ENCODE measurements at places on chromosomes 5 and 9.

GRCh38 chr5:68745448-68745847, 348.4 kb upstream of the SLC30A5 start:
- peak; percentile 7 for DNase-seq

DNA sequence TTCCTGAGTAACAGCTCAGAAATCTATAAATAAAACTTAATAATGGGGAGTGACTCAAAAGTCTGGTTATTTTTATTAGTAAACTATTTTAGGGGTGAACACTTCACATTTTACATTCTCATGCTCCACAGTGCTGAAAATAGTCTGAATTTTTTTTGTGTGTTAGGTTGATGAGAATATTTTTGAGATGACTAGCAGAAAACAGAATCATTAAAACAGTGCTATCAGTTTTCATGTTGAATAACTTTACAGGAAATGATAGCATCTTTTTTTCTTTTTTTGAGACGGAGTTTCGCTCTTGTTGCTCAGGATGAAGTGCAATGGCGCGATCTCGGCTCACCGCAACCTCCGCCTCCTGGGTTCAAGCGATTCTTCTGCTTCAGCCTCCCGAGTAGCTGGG, 60.3 kb downstream of the TMC1 start:
- peak; percentile 57 for DNase-seq

GRCh38 chr5:141319202-141319601, 1.4 kb downstream of the TAF7 start:
- peak; percentile 13 for DNase-seq

DNA sequence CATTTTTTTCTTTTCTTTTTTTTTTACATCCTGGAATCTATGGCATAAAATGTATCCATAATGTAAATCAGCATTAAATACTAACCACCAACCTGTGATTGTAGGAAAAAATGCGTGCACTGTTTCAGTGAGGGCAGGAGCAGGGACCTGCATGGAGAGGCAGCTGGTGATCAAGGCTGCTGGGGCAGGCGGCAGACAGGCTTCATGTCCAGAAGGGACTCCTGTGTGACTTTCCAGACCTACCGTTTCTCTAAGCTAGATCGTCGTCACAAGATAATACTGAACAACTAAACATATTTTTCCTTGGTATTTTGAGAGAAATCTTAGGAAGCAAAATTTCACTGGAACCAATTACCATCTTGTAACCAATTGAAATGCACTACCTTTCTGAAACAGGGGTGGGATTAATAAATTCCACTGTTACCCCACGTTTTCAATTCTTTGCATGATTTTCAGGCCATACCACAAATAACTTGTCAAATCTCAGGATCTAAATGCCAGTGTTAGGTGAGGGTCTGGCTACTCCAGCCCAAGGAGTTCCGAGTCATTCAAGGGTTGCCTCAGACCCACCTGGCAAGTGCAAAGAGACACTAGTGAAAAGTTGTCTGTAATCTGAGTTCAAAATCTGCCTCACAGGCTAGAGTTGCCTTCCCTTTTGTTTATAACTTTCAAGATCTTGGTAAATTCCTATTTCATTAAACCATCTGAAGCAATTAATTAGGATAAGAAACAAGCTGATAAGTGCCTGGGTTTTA, 198.2 kb downstream of the SEMA5A start:
- DNase-seq: no peak

DNA sequence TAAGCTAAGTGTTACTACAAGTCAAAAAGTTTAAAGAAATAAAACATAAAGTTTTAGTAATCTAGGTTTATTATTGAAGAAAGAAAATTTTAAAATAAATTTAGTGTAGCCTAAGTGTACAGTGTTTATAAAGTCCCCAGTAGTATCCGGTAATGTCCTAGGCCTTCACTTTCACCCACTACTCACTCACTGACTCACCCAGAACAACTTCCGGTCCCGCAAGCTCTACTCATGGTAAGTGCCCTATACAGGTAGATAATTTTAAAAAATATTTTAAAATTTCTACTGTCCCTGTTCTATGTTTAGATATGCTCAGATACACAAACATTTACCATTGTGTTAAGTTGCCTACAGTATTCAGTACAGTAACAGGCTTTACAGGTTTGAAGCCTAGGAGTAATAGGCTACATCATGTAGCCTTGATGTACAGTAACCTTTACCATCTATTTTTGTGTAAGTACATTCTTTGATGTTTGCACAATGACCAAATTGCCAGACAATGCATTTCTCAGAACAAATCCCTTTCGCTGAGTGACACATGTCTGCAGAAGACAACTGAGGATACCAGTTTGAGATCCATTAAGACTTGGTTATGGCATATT, 253.6 kb downstream of the TRIM32 start:
- DNase-seq: no peak

GRCh38 chr5:129096382-129096991, 1.9 kb downstream of the ISOC1 start:
- no peak for DNase-seq

DNA sequence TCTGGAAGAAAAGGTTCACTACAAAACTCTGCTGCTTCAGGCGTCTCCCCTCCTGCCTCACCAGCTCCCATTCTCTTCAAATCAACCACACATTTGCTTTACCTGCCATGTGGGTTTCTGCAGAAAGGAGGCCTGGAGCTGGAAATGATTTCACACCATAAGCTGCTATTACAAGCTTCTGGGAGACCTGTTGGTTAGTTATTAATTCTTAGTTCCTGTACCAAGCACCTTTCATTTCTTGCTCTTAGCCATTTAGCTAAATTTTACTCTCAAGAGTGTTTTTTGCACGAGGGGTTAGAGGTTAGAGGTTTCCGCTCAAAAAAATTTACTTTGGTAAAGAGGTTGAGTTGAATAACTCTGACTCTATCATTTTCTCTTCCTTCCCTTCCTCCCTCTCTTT, 70.3 kb downstream of the MAP1B start:
- DNase-seq: no peak

- no peak for DNase-seq
These were observed 205.5 kb downstream of the FGF10 start for GRCh38 chr5:44183753-44184152.

- DNase-seq: peak; percentile 97
These were observed at the start of gene RALGPS1 for GRCh38 chr9:126914458-126915280. TSS of gene RALGPS1 (plus strand) at chr9:126914782. CDS start at chr9:126962290, 47,508 bp downstream.

DNA sequence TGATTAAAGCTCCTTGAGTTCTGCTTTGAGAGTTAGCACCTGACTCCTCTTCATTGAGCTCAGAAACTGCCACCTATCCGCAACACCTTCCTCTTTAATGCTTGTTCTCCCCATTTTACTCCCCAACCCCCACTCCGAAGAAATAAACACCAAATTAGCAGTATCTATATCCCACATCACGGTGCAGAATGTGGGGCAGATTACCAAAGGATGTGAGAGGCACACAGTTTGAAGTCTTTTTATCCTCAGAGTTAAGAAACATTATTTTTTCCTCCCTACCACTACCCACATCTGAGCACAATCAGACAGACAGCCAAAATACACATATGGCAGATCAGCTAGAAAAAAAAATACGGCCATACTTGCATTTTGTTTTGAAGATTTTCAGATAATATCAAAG, 26.1 kb upstream of the IL7R start:
- DNase-seq: no peak

DNA sequence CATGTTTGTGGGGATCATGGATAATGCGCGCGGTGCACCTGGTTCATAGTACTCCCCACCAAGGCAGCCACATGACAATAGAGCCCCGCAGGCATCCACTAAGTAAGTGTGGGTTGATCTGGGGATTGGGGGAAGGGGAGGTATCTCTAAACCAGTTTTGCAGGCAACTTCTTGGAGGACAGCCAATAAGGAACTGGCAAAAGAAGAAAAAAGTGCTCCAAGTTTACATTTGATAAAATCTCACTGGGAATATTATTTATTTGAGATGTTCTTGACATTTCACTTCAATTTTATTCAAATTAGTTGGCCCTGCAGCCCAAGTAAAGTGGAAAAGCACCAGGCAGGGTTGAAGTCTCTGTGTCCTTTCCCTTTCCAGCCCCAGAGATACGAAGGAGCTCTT, 8.5 kb downstream of the FBP1 start:
- no peak for DNase-seq

DNA sequence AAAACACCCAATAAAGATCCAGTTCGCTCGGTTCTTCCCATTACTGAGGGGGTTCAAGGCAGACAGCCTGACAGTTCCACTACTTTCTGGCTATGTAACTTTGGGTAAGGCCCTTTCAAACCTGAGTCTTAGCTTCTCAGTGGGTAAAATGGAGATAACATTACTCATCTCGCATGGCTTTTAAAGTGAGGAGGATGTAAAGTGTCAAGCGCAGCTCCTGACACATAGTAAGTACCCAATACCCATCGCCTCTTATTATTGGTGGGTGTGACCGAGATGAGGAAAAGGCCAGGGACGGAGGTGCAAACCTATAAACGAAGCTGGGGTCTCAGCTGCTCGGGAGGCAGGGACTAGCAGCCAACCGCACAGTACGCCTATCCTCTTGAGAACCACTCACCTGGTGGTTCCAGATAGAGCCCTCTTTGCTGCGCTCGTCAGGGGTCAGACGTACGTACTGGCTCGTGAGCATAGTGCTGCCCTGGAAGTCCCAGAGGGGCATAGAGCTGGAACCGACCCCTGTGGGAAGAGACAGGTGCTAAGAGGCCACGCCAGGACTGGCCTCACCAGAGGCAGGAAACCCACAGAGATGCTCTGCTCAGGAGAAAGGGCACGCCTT, 584 bp downstream of the LMAN2 start:
- DNase-seq: no peak

GRCh38 chr5:81068063-81068462, 107.9 kb downstream of the RASGRF2 start:
- DNase-seq: no peak

- peak; percentile 70 for DNase-seq
These were observed 1.6 kb upstream of the ASPN start for GRCh38 chr9:92483627-92484545.

- no peak for DNase-seq
These were observed 43.1 kb downstream of the BICD2 start for GRCh38 chr9:92721548-92721947.

DNA sequence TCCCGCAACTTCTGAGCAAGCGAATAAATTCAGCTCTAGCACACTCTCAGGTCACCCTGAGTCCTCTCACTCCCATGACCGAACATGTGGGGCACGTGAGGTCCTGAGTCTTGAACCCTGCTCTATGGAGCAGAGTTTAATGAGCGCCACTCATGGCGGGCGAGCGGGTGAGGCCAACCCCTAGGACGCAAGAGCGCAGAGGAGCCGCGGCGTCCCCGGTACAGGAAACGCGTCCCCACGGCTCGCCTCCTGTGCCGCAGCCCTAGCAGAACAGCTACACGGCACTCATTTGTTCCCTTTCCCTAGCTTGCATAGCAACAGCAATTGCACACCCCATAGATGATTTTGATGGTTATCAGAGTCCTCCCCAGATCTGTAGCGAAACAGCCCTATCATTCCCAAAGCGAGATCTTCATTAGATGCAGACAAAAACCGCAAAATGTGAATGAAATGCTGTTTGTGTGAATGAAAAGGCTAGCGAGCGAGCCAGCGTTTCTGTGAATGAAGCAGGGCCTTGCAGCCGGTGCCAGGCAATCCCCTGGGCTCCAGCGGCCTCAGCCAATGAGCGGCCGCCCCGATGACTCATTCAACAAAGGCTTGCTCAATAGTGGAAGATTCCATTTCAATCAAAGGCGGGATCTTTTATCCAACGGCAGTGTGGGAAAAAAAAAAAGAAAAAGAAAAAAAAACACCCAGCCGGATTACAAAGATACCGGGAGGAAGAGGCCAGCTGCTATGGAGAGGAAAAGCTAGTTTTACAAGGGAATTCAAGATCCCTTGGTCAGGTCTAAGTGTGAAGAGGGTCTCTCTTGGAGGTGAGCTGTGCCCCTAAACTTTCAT, 1.5 kb upstream of the SHC3 start:
- DNase-seq: peak; percentile 98

DNA sequence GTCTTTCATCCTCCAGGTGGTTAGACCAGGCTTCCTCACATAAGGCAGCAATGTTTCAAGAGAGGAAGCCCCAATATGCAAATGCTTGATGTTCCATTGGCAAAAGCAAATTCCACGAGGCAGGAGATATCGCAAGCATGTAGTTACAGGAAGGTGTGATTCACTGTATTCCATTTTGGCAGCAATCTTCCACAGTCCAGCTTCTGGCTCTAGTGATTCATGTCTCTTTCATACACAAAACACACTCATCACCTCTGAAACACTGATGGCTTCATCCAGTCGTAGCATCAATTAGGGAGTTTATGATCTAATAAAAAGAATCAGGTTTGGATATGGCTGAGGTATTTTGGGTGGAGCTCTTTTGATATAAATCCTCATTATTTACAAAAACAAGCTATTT, 552.2 kb upstream of the RIOK2 start:
- DNase-seq: peak; percentile 84

DNA sequence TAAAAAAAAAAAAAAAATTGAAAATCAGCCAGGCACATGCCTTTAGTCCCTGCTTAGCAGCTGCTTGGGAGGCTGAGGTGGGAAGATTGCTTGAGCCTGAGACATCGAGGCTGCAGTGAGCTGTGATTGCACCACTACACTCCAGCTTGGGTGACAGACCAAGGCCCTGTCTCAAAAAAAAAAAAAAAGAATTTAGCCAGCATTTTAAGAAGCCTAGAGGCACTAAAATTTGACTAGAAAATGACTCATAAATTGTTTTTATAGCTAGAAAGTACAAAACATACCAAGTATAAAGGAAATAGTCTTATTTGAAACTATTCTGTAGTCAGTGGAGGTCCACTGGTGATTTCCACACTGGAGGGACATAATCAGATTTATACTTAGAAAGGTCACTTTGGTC, 17.5 kb downstream of the LRRC70 start:
- no peak for DNase-seq

DNA sequence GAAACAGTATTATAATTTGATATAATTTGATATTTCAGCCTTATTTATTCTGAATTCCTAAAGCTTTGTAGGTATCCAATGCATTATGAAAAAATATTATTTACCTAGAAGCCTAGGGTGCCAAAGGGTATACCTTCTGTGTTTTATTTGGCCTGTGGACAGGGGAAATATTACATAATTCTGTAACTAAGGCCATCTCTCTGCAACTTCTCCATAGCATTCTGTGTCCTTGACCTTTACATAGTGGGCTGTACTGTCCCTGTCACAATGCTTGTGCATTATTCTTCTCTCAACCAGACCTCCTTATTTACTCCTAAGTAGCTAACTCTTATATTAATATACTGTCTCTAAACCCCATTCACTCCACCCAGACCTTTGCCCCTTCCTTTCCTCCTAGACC, 57.0 kb upstream of the RANBP6 start:
- DNase-seq: no peak

GRCh38 chr9:26243726-26244125, 565.5 kb upstream of the TUSC1 start:
- peak; percentile 13 for DNase-seq

GRCh38 chr5:90084342-90084741, 325.2 kb downstream of the CETN3 start:
- DNase-seq: no peak

- no peak for DNase-seq
These were observed 452.7 kb upstream of the CDH9 start for GRCh38 chr5:27491047-27491446.

- peak; percentile 21 for DNase-seq
These were observed 208.3 kb upstream of the VLDLR start for GRCh38 chr9:2413160-2413805.

DNA sequence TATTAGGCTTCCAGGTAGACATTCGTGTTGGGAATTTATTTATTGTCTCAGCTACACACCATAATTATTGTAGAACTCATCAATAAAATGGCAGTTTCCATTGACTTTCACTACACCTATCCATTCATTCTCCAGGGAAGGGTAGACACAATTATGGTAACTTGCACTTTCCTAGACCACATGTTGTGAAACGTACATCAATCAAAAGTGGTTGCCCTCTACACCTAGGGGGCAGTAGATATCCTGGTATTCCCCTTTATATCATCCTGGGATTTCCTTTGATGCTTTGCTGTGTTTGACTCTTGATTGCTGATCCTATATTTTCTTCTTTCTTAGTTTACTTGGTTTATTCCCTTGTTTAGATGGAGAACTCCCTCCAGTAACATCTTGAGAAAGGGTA, 47.9 kb downstream of the ADGRV1 start:
- peak; percentile 1 for DNase-seq

Data from choroid plexus epithelial cell (primary cell).